Cardiac fibroblast (primary cell): ENCODE measurements at places on chromosomes 5 and 9.

GRCh38 chr5:180313677-180314505 is 22.0 kb upstream of the MAPK9 start:
- DNase-seq, result no peak

DNA sequence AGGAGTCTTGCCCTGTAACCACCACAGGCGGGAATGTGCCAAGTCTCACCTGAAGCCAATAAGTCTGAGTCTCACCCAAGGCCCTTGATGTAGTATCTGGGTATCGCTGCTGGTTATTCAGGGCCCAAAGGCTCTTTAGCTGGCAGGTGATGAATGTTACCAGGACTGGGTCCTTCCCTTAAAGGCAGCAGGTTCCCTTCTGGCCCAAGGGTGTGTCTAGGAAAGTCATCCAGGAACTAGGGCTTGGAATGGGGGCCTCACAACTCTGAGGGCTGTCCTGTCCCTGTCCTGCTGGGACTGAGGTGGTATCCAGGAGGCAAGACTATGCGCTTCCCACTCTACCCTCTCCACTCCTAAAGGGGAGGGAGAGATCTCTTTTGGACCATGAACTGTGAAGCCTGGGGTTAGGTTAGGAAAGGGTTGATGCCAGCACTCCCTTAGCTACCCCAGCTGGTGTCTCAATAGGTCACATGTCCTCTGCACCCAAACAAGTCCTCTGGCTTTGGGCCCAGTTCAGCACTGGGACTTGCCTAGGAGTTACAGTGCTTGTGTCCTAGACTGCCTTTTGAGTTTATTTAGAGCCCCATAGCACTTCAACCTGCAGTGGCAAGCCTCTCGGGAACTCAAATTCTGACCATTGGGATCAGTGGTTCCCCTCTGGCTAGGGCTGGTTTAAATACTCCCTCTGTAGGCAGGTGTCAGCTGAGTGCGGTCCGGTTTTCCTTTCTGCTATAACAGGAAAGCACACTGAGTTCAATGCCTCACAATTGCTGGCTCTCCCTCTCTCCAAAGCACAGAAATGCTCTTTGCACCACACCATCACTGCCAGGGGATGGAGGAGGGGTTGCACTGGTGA is 22.5 kb upstream of the RANBP3L start:
- no peak for DNase-seq

DNA sequence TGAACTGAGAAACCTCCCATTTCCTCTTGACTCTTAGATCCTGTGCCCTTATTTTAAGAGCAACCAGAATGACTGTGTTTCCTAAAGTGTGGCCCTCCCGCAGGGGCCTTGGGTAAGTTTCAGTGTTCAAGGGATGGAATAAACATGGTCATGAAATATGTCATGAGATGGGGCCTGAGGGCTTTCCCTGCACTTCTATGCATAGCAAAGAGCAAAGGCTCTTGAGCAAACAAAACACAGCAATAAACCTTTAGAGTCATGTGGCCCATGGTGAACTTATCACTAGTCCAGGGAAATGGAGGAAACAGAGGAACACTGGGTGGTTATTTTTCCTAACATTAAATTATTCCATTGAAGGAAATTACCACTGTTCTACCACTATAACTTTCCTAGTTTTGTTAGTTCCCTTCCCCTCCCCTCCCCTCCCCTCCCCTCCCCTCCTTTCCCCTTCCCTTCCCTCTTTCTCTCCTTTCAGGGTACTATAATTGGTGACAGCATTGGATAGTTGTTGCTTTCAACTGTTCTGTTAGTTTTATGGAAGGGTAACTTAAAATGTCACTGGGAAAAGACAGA is 72.4 kb downstream of the CTSL start:
- DNase-seq, result no peak

DNA sequence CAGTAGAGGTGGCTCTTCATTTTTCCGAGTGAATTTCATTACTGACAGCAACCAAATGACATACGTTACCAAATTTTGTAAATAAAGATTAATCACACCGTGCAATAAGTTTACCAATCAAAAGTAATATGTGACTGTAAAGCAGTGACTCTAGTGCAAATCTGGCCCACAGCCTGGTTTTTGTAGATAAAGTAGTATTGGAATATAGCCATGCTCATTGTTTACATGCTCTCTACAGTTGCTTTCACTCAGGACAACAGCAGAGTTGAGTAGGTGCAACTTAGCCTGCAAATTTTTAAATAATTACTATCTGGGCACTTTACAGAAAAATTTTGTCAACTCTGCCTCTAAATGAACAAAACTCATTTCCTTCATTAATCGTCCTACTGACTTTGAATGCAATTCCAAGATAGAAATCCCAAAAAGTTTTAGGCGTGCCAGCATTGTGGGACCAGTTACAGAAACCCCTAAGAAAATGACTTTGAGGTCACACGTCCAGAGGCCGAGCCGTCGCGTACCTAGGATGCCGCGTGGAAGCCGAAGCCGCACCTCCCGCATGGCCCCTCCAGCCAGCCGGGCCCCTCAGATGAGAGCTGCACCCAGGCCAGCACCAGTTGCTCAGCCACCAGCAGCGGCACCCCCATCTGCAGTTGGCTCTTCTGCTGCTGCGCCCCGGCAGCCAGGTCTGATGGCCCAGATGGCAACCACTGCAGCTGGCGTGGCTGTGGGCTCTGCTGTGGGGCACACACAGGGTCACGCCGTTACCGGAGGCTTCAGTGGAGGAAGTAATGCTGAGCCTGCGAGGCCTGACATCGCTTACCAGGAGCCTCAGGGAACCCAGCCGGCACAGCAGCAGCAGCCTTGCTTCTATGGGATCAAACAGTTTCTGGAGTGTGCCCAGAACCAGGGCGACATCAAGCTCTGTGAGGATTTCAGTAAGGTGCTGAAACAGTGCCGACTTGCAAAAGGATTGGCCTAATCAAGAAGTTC is 180.7 kb upstream of the TLE4 start:
- no peak for DNase-seq

GRCh38 chr5:112935675-112936074 is 13.6 kb upstream of the REEP5 start:
- DNase-seq, result peak; percentile 26

- DNase-seq, result peak; percentile 70
Observed at GRCh38 chr9:4933177-4933576, 51.9 kb upstream of the JAK2 start.

DNA sequence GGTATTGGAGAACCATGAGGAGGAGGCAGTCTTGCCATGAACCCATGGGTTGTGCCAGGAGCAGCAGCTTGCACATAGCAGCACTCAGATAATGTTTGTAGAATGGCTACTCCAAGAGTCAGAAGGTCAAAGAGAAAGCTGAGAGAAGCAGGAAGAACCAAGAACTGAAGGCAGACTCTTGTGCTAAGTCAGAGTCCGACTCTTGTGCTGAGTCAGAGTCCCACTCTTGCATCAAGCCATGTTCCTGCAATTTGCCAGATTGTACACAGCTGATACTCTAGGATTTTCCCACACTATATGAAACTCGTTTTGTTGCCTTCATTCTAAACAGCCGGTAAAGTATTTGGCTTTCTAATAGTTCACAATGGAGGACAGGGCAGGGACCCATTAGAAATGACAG is 26.2 kb upstream of the HSPA9 start:
- peak; percentile 91 for DNase-seq

DNA sequence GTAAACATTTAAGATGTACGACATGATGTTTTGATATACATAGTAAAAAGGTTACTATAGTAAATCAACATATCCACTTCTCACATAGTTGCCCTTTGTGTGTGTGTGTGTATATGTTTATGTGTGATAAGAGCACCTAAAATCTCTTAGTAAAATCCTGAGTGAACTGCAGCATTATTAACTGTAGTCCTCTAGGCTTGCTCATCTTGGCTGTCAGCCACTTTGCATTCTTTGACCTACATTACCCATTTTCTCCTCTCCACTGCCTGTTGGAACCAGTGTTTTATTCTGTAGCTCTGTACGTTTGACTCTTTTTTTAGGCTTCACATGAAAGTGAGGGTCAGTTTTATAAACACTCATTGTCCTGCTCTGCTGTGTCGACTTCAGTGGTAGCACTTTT is 24.4 kb downstream of the C5orf22 start:
- peak; percentile 22 for DNase-seq

GRCh38 chr5:68110264-68110663 is 105.3 kb upstream of the PIK3R1 start:
- DNase-seq, result no peak

GRCh38 chr5:33679791-33680190 is 212.0 kb downstream of the ADAMTS12 start:
- DNase-seq, result peak; percentile 71

- DNase-seq, result peak; percentile 88
Observed at GRCh38 chr9:27150746-27151406, 41.9 kb downstream of the TEK start.

- no peak for DNase-seq
Observed at GRCh38 chr5:6448141-6448491, 543 bp upstream of the UBE2QL1 start.

DNA sequence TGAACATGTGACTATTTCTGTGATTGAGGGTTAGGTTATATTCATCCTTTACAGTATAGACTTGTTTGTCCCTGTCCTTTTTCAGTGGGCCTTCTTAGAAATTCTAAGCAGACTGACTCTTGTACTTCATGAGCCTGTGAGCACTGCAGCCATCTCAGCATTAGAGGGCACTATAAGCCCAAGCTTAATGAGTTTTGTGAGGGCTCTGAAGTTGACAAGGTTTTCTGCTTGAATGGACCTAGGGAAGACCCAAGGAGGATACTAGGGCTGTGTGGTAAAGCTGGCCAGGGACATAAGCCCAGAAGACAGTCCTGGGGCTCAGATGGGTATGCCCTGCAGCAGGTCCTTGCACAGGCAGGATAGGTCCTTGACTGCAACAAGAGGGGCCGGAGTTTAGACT is 126.5 kb downstream of the MRPS30 start:
- no peak for DNase-seq

- DNase-seq, result no peak
Observed at GRCh38 chr5:156241266-156241665, 85.7 kb upstream of the SGCD start.

GRCh38 chr9:10112798-10113197 is 500.0 kb downstream of the PTPRD start:
- DNase-seq, result no peak

- DNase-seq, result peak; percentile 77
Observed at GRCh38 chr9:37464426-37465248, 613 bp downstream of the ZBTB5 start.

GRCh38 chr9:76799473-76799872 is 35.2 kb downstream of the PCA3 start:
- no peak for DNase-seq

- no peak for DNase-seq
Observed at GRCh38 chr5:106640511-106640910, 1030.2 kb downstream of the EFNA5 start.

GRCh38 chr5:168995024-168995423 is 305.9 kb downstream of the SLIT3 start:
- no peak for DNase-seq

GRCh38 chr5:110916381-110917049 is 155.0 kb upstream of the TSLP start:
- peak; percentile 93 for DNase-seq

DNA sequence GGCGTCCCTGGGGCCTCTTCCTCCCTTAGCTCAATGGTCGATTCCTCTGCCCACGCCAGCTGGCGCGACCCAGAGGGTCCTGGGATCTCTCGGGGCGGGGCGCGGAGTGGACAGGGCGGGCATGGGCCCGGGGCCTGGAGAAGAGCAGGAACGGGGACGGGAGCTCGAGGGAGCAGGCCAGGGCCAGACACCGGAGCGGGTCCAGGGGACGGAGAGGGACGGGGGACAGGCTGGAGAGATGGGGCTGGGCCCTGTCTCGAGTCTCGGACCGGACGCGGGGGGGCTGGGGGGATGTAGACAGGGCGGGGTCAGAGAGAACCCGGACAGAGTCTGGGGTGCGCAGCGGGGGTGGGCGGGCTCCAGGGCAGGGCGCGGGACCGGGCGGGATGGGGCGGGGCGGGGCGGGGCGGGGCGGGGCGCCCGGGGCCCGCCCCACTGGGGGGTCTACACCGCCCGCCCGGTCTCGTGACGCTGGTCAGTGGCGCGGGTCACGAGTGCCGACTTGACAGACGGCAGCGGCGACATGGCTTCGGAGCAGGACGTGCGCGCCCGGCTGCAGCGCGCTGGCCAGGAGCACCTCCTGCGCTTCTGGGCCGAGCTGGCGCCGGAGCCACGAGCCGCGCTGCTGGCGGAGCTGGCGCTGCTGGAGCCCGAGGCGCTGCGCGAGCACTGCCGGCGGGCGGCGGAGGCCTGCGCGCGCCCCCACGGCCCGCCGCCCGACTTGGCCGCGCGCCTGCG is at the start of gene UAP1L1:
TSS of gene UAP1L1 (plus strand) at position 508 of the 738 bp plus-strand sequence. CDS start at position 524, 16 bp downstream.
- DNase-seq, result peak; percentile 73

- DNase-seq, result peak; percentile 41
Observed at GRCh38 chr9:37902796-37903646, 906 bp downstream of the SLC25A51 start.

DNA sequence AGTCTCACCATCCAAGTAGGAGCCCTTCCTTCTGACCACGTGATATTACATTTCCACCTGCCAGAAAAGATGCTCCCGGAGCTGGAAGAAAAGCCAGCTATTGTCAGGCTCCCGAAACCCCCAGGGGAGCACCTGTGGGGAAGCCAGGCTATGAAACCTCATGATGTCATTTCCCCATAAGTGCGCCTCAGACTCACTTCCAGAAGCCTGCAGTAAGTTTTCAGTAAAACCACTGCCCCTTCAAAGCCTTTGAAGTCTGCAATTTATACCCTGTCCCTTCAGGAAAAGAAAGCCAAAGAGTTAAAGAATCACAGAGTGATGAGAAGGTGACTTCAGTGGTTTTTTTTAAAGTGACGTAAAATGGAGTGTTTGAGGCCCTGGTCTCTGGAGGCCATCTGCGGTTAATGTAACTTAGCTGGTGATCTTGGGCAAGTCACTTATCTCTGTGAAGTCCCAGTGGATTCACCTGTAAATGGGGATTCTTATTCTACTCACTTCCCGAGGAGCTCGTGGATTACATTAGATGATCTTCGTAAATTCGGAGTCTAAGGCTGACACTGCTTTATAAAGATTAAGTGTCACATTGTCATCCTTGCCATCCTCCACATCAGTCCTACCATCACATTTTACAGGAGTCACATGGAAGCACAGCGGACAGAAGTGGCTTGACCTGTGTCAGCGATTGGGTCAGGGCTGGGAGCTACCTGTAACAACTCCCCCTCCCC is 2.6 kb upstream of the SEMA6A start:
- no peak for DNase-seq

DNA sequence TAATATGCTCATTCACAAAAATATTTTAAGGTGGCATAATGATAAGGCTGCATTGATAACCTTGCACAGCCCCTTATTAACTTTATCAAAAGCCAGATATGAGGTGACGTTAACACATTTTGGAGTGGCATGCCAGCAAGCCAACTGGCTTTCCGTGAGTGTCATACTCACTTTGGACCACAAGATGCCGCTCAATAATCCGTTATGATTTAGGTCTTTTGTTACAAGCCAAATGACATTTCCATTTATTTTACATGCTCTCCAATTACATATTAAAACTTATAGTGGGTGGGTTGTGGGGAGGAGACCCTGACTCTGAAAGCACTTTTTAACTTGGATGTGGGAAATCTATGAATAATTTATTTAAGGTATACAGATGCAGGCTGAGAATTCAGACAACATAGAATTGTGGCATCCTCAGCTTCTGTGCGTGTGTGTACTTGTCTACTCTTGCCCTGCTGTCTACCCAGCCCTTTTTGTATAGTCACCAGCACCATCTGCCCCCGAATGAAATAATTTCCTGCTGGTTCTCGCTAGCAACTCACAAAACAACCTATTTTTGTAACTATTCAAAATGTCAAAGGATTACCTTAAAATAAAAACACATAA is 305.1 kb downstream of the PSAT1 start:
- peak; percentile 58 for DNase-seq

GRCh38 chr9:109110329-109111021 is 9.3 kb downstream of the TMEM245 start:
- DNase-seq, result peak; percentile 61
